ENCODE measurements at places on chromosomes 11 and 22.

DNA sequence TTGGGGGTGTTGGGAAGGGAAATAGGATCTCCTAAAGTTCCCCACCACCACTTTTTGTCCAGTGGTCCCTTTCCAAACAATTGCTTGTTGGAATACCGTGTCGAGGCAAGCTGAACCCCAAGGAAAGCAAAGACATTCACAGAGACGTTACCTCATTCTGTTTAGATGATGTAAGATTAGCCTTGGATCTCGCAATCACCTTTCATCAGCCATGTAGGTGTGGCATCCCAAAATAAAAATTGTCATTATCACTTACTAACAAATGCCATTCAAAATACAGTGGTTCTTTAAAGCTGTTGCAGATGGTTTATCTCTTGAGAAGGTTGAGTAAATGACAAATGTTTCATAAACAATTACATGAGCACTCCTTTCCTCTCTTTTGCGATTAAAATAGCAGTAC is 86.5 kb upstream of the SLC25A18 start:
- no peak for DNase-seq

GRCh38 chr11:34284811-34285481 is 72.9 kb downstream of the ABTB2 start:
- no peak for DNase-seq

DNA sequence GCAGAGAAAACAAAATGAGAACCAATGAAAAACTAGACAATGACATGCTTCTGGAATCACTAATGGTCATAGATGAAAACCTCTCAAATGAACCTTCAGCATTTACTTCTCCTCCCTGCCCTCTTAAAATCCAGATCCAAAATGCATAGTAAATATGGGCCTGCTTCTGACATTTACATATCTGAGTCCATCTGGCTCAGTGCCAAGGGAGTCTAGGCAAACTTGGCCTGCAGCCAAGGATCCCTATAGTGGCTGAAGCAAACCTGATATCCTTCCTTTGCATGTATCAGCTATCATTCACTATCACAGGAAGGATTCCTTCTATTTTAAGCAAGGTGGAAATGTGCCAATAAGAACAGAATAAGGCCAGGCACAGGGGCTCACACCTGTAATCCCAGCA is 104.8 kb downstream of the C11orf58 start:
- DNase-seq = no peak

GRCh38 chr11:75560644-75561043 is 1.4 kb upstream of the SERPINH1 start:
- DNase-seq = peak; percentile 47

DNA sequence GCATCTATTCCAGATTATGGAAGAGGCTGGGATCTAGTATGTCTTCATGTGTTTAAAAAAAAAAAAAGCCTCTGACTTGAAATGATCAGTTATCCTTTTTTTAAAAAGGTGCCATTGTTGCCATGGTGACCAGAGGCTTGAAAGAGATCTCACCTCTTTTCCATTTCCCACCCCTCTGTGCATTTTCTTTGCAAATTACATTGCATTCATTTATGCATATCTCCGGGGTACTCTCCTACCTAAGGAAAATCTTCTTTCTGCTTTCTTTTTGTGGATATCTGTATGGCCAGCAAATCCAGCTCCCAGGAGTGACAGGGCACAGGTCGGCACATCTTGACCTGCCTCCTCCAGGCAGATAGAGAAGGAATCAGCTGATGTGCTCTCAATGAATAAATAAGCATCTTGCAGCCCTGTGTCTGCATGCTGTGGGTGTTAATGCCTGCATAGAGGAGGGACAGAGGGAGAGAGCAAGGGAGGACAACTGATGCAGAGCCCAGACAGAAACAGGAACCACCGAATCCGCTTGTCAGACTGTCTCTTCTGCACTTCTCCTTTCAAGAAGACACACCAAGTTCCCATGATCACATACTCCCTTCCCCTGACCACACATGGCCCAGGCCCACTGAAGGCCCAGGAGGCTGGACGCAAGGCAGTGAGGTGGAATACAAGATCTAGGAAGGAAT is 50.9 kb downstream of the CWC15 start:
- DNase-seq = no peak

GRCh38 chr11:110490886-110491285 is 61.1 kb downstream of the FDX1 start:
- DNase-seq = peak; percentile 64

GRCh38 chr11:64132191-64132771 is 33.6 kb downstream of the MACROD1 start:
- DNase-seq = no peak

GRCh38 chr11:16543642-16544041 is 187.3 kb upstream of the SOX6 start:
- no peak for DNase-seq

GRCh38 chr11:11411401-11411985 is 58.4 kb upstream of the CSNK2A3 start:
- DNase-seq = no peak

DNA sequence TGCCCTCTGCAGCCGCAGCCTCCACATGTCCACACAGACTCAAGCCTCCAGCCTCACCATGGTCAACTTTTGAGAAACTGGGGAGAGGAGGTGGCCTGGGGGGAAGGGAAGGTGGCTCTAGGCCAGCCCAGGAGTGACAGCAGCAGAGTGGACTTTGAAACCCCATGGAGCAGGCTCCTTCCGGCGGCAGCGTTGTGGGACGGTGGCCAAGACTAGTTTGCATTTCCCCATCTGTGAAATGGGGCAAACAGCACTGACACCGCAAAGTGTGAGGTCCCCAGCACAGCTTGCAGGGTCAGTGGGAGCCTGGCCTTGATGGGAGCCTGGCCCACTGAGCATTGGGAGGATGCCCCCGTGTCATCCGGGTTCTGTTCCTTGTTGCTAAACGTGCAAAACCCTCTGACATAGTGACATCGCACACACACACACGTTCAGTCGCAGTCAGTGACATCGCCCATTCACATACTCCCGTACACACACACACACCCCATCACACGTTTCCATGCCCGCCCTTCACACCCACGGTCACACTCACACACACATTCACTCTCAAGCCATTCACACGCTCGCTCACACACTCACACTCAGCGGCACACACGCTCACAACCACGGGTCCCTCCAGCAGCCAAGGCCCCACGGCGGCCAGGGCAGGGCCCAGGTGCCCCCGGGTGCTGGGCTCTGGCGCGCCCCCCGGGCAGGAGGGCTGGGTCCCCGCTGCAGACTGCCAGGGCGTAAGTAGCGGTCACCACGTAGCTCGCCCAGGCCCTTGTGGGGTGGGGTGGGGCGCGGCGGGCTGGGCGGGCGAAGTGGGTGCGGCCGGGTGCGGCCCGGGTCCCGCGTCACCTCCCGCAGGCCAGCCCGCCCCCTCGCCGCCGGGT is 585 bp downstream of the CYB5R3 start:
- peak; percentile 68 for DNase-seq

- no peak for DNase-seq
These were observed 4.3 kb upstream of the MRGPRX4 start for GRCh38 chr11:18168372-18168771.

DNA sequence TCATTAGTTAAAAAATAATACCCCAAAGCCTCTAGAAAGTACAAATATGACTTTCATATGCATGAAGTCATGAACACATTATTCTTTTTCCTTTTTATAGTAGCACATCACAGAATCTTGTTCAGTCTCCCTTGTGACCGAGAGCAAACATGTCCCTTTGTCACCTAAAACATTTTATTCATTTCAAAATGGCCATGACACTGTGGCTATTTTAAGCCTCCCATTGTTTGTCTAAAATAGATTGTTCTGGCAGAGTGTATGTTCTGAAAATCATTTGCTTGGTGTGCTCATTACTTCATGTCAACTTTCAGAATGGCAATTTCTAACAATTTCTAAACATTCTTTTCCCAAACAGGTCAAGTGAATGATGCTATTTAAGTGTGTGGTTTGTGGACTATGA is 865.0 kb downstream of the JRKL start:
- no peak for DNase-seq

All from hepatic stellate cell (primary cell).